ENCODE measurements at places on chromosomes 5 and 9.

DNA sequence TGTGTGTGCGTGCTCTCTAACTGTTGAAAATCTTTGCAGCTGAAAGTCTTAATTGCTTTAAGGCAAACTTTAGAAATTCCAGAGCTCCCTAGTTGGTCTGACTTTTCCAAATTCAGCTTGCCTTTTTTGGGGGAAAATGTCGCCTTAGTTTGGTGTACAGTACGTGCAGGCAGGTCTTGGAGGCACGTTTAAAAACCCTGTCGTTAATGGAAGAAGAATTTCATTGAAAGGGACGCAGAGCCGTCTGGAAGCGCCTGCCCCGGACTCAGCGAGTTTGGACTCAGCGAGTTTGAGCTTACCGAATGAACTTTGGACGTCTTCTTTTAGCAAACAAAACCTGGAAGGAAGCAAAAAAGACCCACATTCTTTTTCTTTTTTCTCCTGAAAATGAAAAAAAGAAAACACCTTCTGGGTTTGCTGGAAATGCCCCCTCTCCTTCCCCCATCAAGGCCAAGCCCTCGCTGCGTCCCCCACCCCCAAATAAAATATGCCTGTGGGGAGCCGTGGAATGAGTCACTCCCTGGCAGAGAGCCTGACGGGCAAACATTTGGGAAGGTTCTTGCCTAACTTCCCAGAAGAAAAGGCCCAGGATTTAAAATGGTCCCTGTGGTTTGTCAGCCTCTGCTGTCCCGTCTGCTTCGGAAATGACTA is 1.5 kb downstream of the NEK6 start:
- peak; percentile 40 for DNase-seq

- DNase-seq, result no peak
Measured at GRCh38 chr5:124842725-124843595, 96.5 kb upstream of the ZNF608 start.

GRCh38 chr9:126198854-126199253 is 127.8 kb upstream of the MVB12B start:
- no peak for DNase-seq

GRCh38 chr5:34499001-34499734 is 157.0 kb upstream of the RAI14 start:
- DNase-seq, result no peak

GRCh38 chr9:103799959-103800358 is 294.1 kb upstream of the SMC2 start:
- DNase-seq, result no peak

- DNase-seq, result no peak
Measured at GRCh38 chr9:113588242-113588810, 124.8 kb downstream of the RGS3 start.

DNA sequence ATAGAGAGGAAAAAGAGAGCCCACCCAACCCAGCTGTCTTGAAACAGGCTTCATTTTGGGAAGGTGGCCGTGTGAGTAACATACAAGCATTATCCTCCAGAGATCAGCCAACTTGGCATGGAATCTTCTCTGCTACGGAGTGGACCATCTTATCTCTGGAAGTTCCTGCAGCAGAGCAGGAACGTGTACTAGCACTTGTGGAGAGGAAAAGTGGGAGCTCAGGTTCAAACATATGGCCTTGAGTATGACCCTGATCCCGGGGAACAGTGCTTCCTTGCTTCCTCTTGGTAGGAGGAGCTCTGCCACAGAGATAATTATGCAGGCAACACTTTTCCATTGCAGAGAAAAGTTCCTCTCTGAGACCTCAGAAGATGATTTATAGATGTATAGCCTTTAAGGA is 490.4 kb upstream of the ACO1 start:
- no peak for DNase-seq

GRCh38 chr9:128937310-128938165 is 9.9 kb downstream of the DOLK start:
- peak; percentile 20 for DNase-seq

DNA sequence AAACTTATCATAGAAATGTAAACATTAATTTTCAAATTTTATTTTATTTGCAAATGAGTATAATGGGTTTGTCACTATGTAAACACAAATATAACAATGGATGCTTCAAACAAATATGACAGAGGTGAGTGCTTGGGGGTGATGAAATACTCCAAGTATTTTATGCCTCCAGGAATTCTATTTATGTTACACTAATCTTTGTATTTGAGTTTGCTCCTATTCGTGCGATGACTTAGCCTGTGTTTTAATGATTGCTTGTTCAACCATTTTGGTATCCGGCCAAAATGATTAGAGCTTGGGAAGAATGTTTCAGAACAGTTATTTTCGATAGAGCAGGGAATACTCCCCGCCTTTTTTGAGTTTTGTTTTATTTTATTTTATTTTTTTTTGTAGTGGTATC is 5.0 kb downstream of the DMRT2 start:
- no peak for DNase-seq

DNA sequence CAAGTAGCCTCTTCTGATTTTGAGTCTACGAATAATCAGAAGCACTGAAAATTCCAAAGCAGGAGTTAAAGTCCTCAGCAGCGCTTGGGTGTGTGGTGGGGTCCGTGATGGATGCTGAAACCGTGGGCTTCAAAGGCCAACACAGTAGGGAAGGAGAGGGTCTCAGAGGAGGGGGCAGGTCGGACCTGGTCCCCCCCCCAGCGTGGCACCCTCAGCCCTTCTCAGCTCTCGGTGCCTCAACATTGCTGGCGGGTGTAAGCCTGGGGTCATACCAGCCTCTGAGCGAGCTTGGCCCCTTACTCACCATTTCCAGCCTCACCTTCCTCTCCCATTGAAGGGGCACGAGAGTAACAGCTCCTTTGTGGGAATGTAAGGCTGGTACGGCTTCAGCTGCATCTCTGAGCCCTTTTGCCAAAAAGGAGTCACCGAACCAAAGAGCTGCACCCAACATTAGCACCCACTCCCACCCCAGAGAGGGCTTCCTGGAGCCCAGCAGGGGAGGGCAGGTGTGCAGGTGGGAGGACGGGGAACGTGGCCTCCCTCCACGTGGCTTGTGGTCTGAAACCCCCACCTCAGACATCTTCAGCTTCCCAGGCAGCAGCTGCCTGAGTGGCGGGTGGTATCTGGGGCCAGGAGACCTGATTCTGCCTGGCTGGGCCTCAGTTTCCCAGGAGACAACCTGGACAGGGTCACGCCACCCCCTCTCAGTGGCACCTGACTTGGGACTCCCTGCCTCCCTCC is 6.7 kb upstream of the LCN1 start:
- no peak for DNase-seq

- DNase-seq, result no peak
Measured at GRCh38 chr5:122120493-122120892, 8.9 kb upstream of the ZNF474 start.

DNA sequence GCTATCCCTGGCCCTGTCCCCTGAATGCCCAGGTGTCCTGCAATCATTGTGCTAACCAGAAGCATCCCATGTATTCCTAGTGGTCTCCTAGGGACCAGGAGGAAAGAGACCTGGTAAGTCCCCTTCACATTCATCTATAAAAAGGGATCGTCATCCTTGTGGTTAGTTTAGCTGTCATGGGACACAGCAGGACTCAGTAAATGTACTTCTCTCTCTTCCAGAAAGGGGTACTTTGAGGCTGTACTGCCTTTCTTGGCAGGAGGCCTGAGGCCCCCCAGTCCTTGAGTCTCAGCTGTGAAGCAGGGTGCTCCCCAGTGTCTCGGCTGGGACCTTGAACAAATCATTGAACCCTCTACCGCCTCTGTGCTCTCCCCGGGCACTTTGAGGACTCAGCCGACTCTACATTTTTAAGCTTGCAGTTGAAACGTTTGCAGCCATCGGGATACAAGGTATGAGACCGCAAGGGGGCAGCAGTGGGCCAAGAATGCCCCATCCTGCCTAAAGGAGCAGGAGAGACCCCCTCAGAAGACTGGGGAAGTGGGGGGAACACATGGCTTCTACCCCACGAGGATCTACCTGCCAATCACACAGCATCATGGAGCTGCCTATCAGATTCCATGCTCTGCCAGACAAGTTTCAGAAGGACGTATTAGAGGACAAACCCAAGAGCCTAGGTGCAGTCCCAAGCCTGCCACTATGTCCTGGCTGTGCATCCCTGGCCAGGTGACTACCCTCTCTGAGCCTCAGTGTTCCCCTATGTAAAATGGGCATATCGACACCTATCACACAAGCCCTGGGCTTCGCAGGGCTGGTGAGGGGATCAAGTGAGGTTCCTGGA is 2.4 kb upstream of the PHYKPL start:
- peak; percentile 77 for DNase-seq

DNA sequence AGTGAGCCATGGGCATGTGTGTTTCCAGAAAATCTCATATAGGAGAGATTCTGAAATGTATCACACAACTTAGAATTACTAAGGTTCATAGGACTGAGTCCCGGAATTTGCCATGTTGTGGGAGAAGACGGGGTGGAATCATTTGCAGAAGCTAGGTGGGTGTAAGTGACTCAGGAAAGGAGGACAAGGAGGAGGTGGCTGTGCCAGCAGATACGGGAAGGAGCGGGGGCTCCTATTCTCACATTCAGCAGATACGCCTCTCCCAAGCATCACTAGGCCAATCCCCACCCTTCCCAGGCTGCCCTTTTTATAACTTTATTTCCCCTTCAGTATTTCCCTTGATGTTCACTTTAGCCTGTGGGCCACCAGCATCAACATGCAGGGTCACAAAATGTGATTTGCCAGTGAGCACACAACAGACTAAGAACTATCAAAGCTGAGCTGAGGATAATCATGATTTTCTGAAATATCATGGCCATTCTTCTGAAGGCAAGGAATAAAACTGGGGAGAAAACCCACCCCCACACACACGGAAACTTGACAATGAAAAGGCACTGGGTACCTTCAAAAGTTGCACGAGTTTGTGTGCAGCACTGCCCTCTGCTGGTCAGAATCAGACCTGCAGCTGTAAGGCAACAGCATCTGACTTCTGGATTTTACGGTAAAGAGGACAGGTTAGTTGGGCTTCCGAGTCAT is 133.2 kb downstream of the MTX3 start:
- DNase-seq, result peak; percentile 61

DNA sequence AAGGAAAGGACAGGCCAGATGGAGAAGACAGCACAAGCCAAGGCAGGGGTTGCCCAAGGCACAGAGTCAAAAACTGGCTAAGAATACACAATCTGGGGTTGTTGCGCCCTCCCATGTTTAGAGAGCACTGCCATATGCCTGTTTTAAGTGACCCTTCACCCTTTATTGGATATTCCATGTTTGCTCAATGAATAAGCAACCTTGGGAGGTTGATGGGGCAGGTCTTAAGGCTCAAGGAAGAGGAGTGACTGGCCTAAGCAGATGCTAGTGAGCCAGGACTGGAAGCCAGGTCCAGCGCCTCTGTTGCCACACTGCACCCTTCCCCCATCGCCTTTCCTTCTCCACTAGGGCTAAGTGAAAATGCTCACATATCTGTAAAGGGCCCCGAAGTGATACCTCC is 6.7 kb downstream of the TXN start:
- no peak for DNase-seq

- DNase-seq, result no peak
Measured at GRCh38 chr9:128629136-128629535, 27.5 kb downstream of the DYNC2I2 start.

DNA sequence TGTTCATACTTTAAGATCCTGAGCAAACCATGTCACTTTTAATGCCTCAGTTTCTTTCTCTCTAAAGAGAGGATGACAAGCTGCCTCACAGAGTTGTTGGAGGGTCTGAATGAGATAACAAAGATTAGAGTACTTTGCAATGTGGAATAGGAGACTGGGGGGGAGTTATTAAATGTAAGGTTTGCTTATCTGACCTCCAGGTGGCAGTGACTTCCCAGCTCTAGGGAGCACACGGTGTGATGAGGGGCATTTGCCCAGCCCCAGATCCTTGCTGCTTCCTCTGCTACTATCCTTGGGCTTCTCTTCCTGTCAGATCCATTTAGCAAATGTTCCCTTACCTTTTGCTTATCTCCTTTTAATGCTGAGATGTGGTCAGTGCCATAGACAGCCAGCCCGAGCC is 30.7 kb downstream of the ENHO start:
- DNase-seq, result no peak

GRCh38 chr5:52342361-52342760 is 445.4 kb upstream of the ITGA1 start:
- no peak for DNase-seq

- DNase-seq, result no peak
Measured at GRCh38 chr5:148224117-148224742, 14.1 kb upstream of the MARCOL start.

GRCh38 chr9:114908805-114909448 is 21.5 kb downstream of the TNFSF8 start:
- no peak for DNase-seq

DNA sequence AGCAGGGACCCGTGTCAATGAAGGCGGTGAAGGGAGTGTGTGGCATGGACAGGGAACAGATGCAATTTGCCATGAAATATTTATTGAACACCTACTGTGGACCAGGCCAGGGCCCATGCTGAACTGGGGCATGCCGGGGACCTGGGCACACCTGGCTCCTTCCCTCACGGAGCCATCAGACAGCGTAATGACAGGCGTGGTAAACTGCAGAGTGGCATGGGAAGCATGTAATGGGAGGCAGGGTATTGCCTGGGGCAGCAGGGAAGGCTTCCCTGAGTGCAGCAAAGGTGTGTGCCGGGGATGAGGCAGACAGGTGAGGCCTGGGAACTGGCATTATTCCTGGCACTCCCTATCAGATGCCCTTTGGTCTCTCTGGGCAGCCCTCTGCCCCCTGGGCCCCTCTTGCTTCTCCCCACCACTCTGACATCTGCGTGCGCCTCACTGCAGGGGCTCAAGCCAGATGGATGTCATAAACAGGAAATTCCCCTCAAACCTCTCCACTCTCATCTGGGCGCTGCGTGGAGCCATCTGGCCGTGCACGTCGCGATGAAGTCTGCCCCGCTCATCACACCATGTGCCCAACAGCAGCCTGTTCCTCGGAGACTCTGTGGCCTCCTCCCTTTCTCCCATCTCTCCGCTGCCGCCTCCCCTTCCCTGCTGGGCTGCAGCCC is 67.6 kb downstream of the HMCN2 start:
- no peak for DNase-seq

- no peak for DNase-seq
Measured at GRCh38 chr5:90997082-90997481, 386.0 kb downstream of the ARRDC3 start.

DNA sequence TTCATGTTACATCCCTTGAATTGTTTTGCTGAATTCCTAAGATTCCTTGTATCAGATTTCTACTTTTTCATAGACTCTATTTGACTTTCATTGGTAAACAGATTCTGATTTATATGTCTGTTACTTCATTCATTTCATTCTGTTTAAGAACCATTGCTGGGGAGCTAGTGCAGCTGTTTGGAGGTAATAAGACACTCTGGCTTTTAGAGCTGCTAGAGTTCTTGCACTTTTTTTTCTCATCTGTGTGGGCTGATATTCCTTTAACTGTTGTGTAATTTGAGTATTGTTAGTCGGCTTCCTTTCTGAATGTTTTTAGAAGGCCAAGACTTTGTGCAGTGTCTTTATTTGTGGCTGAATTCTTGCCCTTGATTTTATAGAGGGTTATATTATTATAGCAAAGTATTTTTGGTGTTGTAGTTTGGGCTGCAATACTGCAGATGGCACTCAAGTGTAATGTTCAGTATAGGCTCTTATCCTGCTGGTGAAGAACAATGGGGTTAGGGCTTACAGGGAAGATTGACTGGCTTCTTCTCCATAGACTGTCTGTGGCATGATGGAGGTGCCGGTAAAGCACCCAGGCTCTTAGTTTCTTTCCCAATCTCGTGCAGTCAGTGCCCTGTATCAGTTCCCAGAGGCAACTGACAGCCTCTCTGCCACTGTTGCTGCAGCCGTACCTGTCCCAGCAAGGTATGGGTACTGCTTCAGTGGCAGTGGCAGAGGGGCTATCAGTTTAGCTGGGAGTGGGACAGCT is 162.2 kb downstream of the OXCT1 start:
- DNase-seq, result no peak

Data from posterior cingulate gyrus (tissue), 11 donors.